Spleen (tissue), 13 donors: ENCODE measurements at places on chromosomes 16 and 17. TPM values are rescaled to one million over a fixed set of nuclear protein-coding genes. Genes with fewer than 3 reads are reported as not detected.

DNA sequence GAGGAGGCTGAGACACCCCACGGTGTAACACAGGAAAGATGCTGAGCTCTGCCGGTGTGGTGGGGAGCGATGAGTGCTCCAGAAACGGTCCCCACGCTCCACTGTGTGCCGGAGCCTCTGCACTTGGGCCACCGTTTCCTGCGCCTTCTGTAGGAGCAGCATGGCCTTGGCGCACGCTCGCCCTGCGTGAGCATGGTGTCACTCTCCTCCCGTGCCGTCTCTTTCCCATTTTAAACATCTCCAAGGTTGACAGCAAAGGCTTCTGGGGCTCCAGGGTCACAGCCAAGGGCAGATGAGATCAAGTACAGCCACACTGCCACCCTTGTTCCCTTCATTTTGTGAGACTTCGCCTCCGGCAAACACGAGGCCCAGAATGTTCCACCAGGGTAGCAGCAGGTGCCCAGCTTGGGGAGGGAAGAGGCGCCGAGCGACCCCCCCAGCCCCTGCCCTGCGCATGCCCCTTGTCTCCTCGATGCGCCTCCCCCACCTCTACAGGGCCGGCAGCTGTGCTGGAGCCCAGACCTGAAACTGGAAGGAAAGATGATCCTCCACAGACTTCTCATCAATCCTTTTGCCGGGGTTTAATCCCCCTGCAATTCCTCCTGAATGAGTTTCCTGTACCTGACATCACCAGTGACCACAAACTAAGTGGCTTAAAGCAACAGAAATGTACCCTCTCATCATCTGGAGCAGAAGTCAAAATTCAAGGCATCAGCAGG, 19.9 kb upstream of the OSGIN1 start:
- no peak for DNase-seq

- no peak for DNase-seq
Measured at GRCh38 chr17:29394761-29395160, 4.6 kb downstream of the TAOK1 start.

DNA sequence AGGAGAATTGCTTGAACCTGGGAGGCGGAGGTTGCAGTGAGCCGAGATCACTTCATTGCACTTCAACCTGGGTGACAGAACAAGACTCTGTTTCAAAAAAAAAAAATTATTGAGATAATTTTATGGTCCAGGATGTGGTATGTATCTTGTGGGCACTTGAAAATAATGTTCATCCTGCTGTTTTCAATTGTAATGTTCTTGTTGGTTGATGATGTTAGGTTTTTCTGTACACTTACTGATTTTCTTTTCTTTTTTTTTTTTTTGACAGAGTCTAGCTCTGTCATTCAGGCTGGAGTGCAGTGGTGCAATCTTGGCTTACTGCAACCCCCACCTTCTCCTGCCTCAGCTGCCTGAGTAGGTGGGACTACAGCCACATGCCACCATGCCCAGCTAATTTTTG, 29.7 kb downstream of the TBX21 start:
- DNase-seq, result no peak

DNA sequence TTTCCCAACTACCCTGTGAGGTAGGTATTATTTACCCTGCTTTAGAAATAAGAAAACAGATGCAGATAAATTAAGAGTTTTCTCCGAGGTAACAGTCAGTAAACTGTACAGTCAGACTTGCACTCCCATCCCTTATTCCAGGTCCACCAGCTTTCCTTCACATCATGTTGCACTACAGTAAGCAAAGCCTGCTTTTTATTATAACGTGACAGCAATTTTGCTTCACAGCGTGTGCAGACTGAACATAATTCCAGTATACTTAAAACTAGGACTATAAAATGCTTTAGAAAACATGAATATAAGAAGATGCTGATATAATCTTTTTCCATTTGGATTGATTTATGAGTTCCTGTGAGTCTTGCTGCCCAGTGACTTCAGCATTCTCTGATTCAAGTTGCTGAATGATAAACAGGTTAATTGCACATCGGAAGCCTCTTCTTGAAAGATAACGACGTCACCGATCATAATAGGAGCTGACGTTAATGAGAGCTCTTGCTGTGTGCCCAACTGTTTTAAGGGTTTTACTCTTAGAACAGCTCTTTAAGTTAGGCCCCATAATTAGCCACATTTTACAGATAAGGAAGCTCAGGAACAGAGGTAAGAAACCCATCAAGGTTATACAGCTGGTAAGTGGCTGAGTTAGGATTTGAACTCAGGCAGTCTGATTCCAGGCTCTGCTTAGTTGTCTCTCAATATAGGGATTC, 1.4 kb downstream of the LIG3 start:
- DNase-seq, result no peak

DNA sequence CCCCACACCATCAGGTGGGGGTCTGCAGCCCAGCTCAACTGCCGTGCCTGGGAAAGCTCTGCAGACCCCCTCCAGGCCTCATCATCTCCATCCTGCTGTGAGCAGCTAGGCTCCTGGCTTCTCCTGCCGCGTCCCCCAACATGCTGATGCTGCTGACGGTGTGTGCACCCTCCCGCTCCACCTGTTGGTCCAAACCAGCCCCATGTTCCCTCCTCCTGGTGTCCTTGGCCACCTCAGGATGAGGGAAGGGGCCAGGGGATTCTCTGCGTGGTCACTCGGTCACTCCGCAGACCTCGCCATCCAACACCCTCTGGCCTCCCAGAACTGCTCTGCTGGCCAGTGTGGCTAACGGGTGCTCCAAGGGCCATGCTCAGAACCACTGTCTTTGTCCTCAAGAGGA, 368.6 kb downstream of the FOXL1 start:
- DNase-seq, result peak; percentile 32

CLEC18C gene
- total RNA-seq, result not detected

GLYR1 gene
- 117 TPM for total RNA-seq

DNA sequence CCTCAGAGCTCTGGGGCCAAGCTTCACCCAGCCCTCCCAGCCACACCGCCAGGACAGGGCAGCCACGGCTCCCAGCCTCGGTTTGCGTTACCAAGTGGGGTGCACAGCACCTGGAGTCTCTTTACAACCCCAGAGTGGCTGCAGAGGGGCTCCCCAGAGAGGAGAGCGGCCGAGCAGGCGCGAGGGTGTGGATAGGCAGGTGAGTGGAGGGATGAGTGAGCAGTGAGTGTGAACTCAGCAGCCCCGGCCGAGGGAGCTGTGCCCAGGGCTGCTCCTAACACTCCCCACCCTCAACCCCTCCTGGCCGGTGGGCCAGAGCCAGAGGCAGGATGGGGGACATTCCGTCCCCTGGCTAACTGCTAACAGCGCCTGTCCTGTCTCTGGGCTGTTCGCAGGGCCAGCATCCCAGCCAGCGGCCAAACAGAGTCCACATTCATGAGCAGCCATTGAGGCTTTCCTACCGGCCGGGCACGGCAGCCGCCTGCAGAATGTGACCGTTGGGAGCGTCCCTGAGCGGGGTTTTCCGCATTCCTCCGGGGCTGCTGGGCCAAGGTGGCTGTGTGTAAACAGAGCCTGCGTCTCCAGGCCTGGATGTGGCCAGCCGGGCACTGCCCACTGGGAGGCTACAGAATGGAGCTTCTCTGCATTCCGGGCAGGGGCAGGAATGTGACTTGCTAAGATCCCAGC, 5.3 kb downstream of the ZNF469 start:
- no peak for DNase-seq

DNA sequence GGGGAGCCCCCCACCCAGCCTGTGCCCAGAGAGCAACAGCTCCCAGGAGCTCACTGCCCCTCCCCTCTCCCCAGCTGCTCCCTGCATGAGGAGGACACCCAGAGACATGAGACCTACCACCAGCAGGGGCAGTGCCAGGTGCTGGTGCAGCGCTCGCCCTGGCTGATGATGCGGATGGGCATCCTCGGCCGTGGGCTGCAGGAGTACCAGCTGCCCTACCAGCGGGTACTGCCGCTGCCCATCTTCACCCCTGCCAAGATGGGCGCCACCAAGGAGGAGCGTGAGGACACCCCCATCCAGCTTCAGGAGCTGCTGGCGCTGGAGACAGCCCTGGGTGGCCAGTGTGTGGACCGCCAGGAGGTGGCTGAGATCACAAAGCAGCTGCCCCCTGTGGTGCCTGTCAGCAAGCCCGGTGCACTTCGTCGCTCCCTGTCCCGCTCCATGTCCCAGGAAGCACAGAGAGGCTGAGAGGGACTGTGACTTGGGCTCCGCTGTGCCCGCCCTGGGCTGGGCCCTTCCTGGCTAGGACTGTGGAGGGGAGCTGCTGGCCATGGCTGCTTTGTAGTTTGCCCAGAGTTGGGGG, 584 bp downstream of the TCAP start:
- DNase-seq, result peak; percentile 77

KCNG4 gene
- not detected for total RNA-seq

DNA sequence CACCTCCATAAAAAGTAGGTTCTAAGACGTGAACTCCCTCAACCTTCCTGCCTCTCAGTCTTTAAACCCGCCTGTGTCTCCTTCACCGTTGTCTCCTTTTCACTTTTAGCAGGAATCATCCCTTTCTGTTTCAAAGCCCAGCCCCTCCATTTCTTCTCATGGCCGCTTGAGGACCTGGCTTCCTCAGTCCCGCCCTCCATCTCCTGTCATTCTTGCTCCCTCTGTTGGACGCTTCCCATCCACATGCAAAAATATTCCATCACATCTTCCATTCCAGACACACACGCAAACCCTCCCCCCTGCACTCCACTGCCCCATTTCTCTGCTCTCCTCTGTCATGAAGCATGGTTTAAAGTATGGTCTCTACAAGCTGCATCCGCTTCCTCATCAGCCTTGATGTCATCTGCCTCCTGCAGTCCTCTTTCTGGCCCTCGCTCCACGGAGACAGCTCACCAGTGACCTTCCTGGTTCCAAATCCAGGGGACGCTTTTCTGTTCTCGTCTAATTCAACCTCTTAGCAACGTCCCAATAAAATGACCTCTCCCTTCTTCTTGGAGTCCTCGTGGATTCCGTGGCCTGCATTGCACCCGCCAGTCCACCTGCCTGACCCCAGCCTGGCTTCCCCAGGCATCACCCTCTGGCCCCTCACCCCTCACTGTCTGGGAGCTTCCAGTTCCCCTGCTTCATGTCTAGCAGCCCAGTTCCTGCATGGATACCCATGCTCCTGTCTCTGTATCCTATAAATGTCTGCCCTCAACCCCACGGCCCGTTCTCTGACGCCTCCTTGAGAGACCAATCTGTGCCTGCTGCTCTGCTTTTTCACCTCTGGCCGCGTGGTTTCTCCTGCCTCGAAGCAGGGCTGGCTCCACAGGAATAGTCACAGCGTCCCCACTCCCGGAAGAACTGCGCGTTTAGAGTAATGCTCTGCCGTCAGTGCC, 26.2 kb downstream of the ANKRD40 start:
- peak; percentile 54 for DNase-seq

GRCh38 chr16:71289732-71290062, 495 bp upstream of the CMTR2 start:
- DNase-seq, result no peak

- DNase-seq, result peak; percentile 88
Measured at GRCh38 chr17:75124041-75124818, 7.3 kb downstream of the NT5C start.

DNA sequence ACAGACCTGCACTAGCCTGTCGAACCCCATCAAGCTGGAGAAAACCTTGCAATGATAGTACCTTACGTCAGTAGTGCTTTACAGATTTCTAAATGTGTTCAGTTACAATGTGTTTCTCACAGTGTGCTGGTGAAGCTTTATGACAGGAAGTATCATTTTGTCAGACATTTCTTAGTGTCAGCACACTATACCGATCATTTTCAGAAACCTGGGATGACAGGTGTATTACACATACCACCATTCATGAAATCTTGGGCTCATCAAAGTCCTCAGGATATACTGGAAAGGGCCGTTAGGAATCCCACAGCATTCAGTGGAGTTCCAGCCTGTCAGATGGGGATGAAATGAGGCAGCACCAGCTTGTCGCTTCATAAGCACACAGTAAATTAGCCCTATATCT, 27.3 kb downstream of the TTC19 start:
- DNase-seq, result no peak

- DNase-seq, result no peak
Measured at GRCh38 chr16:51849715-51850114, 697.2 kb downstream of the TOX3 start.

BAHCC1 gene
- 17.4 TPM for total RNA-seq

GRCh38 chr17:43324205-43324893, 74.4 kb upstream of the ARL4D start:
- peak; percentile 76 for DNase-seq

- peak; percentile 94 for DNase-seq
Measured at GRCh38 chr17:17496189-17497064, at the start of gene RASD1. RASD1 (minus strand) TSS chr17:17496395; CDS start chr17:17496181, 214 bp downstream.

- DNase-seq, result no peak
Measured at GRCh38 chr17:63675607-63676546, 24.0 kb downstream of the LIMD2 start.

MILR1 gene
- total RNA-seq, result 18.9 TPM

VAT1L gene
- total RNA-seq, result 0.23 TPM

GRCh38 chr16:81445143-81445961, 744 bp downstream of the CMIP start:
- peak; percentile 91 for DNase-seq

DNA sequence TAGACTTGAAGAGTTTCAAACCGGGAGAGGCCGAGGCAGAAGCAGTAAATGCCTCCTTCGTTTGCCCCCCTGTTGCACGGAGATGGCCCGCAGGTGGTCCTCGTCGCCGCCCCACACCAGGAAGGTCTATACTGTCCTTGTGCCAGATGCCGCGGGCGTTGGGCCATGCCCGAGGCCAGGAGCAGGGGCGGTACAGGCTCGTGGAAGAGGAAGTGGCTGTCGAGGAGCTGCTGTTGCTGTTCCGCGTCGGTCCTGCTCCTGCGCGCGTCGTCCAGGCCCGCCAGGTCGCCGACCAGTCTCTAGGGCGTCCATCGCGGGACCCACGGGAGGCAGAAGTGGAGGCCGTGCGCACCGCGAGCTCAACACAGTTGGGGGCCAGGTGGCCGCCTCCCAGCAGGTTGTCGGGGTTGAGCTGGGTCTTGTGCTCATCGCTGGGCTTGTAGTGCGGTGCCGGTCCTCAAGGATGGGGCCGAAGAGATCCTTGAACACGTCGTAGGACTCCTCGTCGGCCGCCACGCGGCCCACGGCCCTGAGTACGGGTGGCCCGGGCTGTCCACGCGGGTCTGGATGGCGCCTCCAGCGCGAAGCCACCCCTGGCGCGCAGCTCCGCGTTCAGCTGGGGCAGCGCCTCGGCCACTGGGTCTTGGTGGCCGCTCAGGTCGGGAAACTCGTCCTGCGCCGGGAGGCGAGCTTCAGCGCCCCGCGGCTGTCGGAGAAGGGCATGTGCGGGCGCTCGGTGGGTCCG, 13.1 kb upstream of the C16orf87 start:
- DNase-seq, result peak; percentile 82

DNA sequence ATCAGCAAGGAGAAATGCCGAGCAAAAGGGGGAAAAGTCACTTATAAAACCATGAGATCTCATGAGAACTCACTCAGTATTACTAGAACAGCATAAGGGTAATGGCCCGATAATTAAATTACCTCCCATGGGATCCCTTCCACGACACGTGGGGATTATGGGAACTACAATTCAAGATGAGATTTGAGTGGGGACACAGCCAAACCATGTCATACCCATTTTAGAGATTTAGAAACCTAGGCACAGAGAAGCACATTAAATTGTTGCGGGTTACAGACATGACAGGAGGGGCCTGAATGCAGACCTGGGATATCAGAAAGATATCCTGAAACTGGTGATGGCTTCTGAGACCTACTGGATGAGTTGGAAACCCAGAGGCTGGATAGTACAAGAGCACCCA, 20.1 kb downstream of the ARHGAP17 start:
- DNase-seq, result no peak
